ENCODE measurements at places on chromosomes 5 and 9.

- DNase-seq: no peak
Observed at GRCh38 chr5:115500225-115500624, 44.4 kb downstream of the FEM1C start.

DNA sequence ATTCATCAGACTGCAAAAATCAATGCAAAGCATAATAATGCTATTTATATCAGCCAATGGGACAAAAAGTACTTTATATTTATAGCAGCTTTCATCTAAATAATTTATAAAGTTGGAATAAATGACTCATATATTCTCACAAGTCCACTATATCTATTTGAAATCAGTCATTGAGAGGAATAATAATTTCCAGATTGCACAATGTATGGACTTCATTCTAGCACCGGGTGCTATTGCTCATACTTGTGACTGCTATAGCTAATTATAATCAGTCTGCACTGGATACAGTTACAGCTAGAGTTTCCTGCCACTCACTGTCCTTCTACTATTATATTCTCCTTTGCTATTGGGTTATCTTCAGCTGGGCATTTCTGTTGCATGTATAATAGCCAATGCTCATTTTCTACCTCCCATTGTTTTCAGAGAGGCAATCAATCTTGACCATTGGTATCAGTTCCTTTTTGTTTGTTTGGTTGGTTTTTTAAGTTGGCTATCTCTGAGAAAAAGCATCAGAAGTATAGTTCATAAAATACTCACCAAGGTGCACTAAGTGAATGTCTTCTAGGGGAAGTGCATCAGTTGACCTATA, 1.9 kb downstream of the CDH18 start:
- DNase-seq: no peak

GRCh38 chr9:113599646-113600022, 136.1 kb downstream of the RGS3 start:
- DNase-seq: no peak

DNA sequence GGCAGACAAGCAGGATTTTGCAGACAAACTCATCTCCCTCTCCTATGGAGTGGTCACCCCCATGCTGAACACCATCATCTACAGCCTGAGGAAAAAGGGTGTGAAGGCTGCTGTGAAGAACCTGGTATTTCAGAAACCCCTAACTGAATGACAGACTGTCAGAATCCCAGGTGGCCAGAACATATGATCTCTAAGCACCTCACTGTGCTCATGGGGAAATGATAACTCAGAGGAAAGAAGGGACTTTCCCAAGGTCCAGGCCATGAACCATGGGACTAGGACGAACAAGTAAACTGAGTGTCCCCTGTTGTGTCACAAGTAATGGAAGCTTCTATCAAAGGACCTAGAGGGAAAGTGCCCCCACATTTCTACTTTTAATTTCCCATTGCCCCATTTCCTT, 14.7 kb upstream of the RECK start:
- DNase-seq: no peak

DNA sequence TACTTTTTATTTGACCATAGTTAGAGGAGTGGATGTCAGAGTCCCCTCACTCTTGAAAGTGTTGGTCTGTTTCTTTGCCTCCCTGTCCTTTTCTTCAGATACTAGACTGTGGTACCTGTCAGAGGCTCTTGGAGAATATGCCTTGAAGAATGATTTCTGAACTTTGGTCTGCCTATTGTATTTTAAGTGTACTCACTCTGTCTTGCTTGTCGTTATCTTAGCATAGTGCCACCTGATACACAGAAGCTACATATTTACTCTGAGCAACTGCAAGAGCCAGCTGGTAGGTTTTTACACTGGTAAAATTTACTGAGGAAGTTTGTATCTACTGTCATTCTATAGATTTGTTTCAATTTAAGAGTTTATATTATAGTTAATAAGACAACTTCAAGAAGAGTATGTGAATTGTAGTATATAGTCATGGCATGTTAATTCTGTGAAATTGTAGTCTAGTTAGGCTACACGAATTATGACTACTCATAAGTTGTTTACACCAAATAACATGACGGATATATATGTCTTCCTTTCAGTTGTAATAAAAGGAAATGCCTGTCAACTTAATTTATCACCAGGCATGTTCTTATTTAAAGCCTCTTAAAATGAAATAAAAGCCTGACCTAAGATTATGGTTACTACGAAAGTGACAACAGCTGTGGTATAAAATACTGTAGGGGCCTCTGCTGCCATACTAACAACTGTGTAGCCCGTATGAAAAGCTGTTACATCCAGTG, 201.7 kb downstream of the KDM4C start:
- no peak for DNase-seq

- no peak for DNase-seq
Observed at GRCh38 chr5:13843175-13843846, 101.2 kb downstream of the DNAH5 start.

DNA sequence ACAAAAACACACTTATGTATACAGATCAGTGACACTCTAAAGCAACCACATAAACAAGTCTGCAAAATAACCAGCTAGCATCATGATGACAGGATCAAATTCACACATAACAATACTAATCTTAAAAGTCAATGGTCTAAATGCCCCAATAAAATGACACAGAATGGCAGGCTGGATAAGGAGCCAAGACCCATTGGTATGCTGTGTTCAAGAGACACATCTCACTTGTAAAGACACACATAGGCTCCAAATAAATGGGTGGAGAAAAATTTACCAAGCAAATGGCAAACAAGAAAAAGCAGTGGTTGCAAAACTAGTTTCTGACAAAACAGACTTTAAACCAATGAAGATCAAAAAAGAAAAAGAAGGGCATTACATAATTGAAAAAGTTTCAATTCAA, 26.0 kb downstream of the GAPT start:
- no peak for DNase-seq

- no peak for DNase-seq
Observed at GRCh38 chr9:136147038-136147889, 28.6 kb upstream of the TMEM250 start.

- peak; percentile 13 for DNase-seq
Observed at GRCh38 chr5:61768692-61769281, 436.7 kb downstream of the ZSWIM6 start.

- peak; percentile 69 for DNase-seq
Observed at GRCh38 chr5:125043781-125044391, 297.4 kb upstream of the ZNF608 start.

- DNase-seq: no peak
Observed at GRCh38 chr9:109467936-109468335, 30.2 kb downstream of the PTPN3 start.

GRCh38 chr5:135375040-135375793, 23.8 kb downstream of the MACROH2A1 start:
- no peak for DNase-seq

DNA sequence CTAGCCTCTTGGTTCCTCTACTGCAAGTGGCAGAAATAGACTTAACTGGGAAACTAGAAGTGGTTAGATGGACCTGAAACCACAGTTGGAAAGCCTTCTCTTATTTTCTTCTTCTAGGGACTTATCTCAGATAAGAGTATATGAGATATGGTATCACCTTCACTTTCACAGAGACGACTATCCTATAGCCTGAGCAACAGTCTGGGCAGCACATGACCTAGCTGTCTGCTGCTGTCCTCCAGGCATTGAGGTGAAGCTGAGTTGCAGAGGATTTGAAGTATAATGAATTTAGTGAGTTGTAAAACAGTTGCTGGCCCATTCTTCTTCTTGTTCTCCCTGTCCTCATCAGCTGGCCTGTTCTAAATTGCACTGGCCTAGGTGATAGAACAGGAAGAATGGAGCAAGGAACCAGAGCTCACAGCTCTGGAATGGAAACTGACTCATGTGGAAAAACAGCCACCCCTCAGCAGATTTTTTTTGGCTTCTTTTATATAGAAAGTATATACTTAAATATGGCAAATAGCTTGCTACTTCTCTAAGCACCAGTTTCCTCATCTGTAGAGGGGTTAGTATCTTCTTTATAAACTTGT, 27.8 kb downstream of the RECK start:
- no peak for DNase-seq

GRCh38 chr9:122030357-122030756, 62.8 kb downstream of the TTLL11 start:
- no peak for DNase-seq

- DNase-seq: no peak
Observed at GRCh38 chr9:34493972-34494535, 28.7 kb downstream of the ENHO start.

- no peak for DNase-seq
Observed at GRCh38 chr5:127024821-127025220, 5.5 kb downstream of the MARCHF3 start.

DNA sequence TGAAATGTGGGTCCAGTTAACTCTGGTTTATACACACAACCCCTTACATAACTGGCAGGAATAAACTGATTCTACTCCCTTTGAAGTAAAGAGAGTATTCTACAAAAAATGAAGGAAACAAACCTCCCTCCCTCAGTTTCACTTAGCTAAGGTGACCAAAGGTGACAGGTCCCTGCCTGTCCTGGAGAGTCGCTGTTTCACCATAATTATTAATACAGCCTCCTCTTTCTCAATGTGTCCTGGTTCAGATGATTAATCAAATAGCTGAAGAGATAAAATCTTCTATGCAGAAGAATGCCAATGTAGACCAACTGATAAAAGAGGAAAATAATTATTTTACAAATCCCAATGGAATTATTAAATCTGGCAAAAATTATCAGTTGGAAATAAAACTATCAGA, 163.7 kb upstream of the GNA14 start:
- DNase-seq: no peak

- DNase-seq: no peak
Observed at GRCh38 chr5:173094012-173094661, 38.0 kb downstream of the CREBRF start.

DNA sequence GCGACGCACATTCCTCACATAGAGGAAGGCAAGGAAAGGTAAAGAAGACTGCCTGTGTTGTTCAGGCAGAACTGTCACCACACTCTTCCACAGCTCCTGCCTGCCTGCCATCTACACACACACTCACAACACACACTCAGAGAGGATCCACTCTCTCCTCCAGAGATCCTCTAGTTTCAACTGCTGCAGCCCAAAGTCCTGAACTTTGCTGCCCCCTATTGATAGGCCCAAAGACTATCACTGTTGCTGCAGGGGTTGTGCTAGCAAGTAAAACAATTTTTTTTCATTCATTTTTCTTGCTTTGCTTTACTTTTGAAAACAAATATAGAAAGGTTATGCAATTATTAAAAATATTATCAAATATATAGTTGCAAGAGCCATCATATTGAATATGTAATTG, 5.9 kb upstream of the CFAP90 start:
- peak; percentile 65 for DNase-seq

GRCh38 chr5:141524604-141525597, 36.0 kb downstream of the PCDHGC5 start:
- DNase-seq: peak; percentile 76

DNA sequence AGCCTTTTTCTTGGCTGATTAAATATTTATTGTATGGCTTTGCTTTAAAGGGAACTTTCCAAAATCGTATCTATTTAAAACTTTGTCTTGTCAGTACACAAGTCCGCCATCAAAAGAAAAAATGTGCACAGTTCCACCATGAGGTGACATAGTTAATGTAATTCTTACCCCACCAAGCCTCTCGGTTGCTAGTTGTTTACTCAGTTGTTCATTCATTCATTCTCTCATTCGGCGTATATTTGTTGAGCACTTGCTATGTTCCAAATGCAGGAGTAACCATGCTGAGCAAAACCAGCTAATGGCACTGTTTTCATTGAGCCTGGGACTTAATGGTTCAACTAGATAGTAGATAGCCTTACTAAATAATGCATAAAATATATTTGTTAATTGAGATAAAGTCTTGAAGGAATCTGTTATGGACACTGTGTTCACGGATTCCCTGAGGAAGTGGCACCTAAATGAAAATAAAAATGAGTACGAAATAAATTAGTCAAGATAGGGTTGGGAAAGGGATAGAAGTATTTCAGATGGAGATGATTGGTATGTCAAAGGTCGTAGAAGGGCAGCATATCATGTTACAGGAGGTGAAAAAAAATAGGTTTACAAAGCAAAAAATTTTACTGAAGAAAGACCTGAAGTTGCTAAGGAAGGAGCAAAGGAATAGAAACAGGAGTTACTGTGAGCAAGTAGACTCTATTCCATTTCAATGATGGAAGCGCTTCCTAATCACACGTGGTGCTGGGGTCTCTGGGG, 1.5 kb downstream of the DCAF10 start:
- no peak for DNase-seq

- DNase-seq: no peak
Observed at GRCh38 chr9:71524516-71524915, 243.8 kb downstream of the CEMIP2 start.

- no peak for DNase-seq
Observed at GRCh38 chr5:148659641-148660345, 5.5 kb upstream of the HTR4 start.

- DNase-seq: no peak
Observed at GRCh38 chr9:135615666-135616618, 23.4 kb downstream of the GLT6D1 start.

- DNase-seq: no peak
Observed at GRCh38 chr9:110615498-110615897, 36.0 kb upstream of the SVEP1 start.

GRCh38 chr9:133876144-133876543, 116.0 kb downstream of the VAV2 start:
- peak; percentile 12 for DNase-seq

GRCh38 chr5:67014191-67014590, 182.4 kb downstream of the CD180 start:
- DNase-seq: no peak

- DNase-seq: peak; percentile 60
Observed at GRCh38 chr5:92552206-92553160, 1028.5 kb downstream of the NR2F1-AS1 start.

DNA sequence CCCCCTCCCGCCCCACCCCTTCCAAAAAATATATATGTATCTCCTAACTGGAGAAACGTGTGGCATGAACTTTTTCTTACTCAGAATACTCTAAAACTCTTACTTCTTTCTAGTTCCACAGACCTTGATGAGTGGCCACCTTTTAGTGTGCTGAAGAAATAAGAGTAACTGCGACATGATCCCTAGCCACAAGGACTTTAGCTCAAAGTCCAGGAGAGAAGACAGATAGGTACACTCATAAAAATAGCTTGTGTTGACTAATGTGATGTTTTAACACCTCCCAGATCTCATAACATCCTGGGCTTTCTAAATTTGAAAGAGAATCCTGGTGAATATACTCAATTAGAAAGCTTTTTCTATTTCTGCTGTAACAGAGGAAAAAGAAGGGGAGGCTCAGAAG, 1005.0 kb upstream of the DMAC1 start:
- DNase-seq: no peak

DNA sequence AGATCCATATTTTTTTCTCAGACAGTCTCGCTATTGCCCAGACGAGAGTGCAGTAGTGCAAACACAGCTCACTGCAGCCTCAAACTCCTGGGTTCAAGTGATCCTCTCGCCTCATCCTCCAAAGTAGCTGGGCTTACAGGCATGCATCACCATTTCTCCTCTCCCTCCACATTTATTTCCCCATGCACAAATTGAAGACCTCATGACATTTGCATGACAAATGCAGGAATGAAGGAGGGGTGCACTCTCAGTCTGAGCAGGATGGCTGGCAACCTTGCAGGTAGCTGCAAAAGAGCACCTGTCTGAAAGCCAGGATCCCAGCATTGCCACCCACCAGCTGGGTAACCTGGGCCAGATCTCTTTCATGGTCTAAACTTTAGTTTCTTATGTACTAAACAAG, 111.2 kb downstream of the SH3TC2 start:
- no peak for DNase-seq

- DNase-seq: no peak
Observed at GRCh38 chr9:68825762-68826472, 120.9 kb downstream of the PIP5K1B start.
